ENCODE measurements at places on chromosomes 6 and 20. TPM values are rescaled to one million over a fixed set of nuclear protein-coding genes. Genes with fewer than 3 reads are reported as not detected.

Gene LAMP5
- polyA plus RNA-seq, result 0.61 TPM

GRCh38 chr20:16617056-16617455 is 43.8 kb upstream of the KIF16B start:
- no peak for DNase-seq

DNA sequence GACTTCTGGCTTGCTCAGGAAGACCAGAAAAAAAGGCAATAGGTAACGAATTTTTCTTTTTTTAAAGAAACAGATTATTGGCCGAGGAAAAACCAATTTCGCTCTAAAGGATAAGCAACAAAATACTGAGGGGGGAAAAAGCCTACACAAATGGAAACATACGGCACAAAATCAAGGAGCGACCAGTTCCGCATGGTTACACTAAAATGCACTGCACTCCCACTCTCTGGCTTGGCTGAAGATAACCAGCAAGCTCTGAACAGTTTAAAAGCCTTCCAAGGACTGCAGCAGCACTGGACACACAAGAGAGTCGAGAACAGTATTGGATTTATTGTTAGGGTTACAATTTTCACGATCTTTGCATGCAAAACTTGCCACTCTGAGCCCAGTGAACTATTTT is 881 bp upstream of the MAP7 start:
- no peak for DNase-seq

GRCh38 chr6:5766260-5766659 is 240.5 kb downstream of the NRN1 start:
- DNase-seq, result no peak

- no peak for DNase-seq
Measured at GRCh38 chr6:116003668-116004067, 57.0 kb downstream of the FRK start.

GRCh38 chr6:124164343-124164742 is 360.7 kb downstream of the NKAIN2 start:
- DNase-seq, result no peak

Measured in stomach (tissue), 19 donors.